ENCODE measurements at places on chromosomes 4 and X. TPM values are rescaled to one million over a fixed set of nuclear protein-coding genes. Genes with fewer than 3 reads are reported as not detected.

SERPINA7 gene
- not detected for total RNA-seq

TCEAL2 gene
- total RNA-seq = 42.9 TPM

DNA sequence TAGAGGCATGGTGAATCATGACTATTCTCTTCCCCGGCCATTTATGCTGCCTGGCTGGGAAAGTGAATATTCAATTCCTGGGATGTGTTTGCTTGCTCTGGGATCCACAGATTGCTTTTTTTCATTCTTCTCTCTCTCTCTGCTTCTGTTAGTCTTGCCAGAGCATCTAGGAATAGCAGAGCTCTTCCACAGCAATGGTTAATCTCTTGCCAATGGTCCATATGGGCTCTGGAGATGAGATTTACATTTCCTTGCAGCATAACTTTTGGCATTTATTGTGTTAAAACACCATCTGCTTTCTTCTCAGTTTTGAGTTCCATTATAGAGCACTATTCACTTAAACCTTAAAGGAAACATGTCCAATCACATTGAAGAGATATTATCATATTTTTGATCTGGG lies 59.2 kb upstream of the GUCY1A1 start:
- no peak for DNase-seq

GRCh38 chr4:71186257-71186565 lies 152.6 kb upstream of the SLC4A4 start:
- DNase-seq = no peak

- no peak for DNase-seq
These were observed 237.7 kb downstream of the ENOX2 start for GRCh38 chrX:130665263-130665662.

PRDM8 gene
- total RNA-seq = 13.1 TPM

GRCh38 chr4:56062526-56063145 lies 113.9 kb downstream of the CEP135 start:
- no peak for DNase-seq

GRCh38 chr4:27318740-27319139 lies 458.1 kb downstream of the STIM2 start:
- DNase-seq = no peak

DNA sequence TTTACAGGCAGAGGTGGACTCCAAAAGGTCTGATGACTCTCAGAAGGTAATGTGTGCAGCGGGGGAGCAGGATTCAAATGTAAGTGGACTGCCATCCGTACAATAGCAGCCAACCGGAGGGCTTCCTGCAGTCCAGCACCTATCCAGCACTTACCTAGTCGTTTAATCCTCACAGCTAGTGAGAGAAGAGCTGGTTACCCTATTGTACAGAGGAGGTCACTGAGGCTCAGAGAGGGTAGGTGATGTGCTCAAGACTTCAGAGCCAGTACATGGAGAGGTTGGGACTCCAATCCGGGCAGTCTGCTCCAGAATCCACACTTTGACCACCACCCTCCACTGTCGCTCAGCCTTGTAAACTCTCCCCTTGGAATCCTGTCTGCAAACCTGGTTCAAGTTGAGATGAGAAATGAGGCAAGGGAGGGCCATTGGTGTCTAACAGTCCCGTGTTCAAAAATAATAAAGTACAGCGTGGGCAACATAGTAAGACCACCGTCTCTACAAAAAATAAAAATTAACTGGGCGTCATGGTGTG lies 22.5 kb upstream of the JAKMIP1 start:
- no peak for DNase-seq

AREG gene
- total RNA-seq = not detected

- DNase-seq = no peak
These were observed 408.4 kb upstream of the EMCN start for GRCh38 chr4:100926039-100926717.

DNA sequence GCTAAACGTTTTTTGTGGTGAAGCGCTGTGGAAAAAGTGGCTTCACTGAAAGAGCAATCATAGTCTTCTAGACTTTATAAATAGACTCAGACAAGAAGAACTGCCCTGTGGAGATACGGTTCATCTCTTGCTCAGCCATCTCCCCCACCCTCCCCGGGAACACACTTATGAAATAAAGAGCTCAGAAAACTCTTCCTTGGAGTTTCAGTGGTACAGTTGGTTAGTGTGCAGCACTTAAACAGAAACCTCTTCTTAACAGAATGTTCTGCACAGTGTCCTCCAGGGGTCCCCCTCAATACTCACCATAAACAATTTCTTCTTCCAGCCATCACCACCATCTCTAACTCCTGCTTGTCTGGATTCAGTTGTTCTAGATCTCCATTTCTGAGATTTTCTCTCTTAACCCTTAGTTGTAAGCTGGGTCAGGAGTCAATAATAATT lies 313.0 kb downstream of the ARHGAP10 start:
- DNase-seq = no peak

- no peak for DNase-seq
These were observed 35.7 kb downstream of the CRMP1 start for GRCh38 chr4:5857199-5857598.

GRCh38 chr4:151198748-151199147 lies 78.2 kb upstream of the PRSS48 start:
- no peak for DNase-seq

DNA sequence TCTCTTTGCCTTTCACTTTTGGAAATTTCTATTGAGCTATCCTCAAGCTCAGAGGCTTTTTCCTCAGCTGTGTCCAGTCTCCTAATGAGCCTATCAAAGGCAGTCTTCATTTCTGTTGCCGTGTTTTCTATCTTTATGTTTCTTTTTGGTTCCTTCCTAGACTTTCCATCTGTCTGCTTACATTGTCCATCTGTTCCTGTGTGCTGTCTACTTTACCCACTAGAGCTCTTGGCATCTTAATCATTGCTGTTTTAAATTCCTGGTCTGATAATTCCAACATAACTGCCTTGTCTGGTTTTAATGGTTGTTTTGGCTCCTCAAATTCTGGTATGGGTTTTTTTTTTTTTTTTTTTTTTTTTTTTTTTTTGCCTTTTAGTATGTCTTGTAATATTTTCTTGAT lies 9.3 kb upstream of the PDE6B start:
- no peak for DNase-seq

DNA sequence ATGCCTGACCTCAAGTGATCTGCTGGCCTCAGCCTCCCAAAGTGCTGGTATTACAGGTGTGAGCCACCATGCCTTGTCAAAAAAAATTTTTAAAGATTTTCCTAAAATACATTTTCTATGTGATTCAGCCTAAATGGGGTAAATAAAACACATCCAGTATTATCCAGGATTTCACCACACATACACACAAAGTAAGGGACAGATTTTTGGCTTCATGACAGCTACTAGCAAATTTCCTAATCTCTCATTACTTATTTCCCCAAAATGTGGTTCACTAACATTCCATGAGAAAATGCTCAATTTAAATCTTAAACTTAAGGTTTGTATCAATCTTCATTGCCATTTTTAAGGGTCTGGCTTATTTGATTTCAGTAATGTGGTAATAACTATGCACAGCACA lies 348.5 kb upstream of the INTU start:
- DNase-seq = no peak

UCHL1 gene
- total RNA-seq = 23.7 TPM

ARR3 gene
- not detected for total RNA-seq

SLC9B1 gene
- 4.8 TPM for total RNA-seq

GRCh38 chr4:92172203-92172602 lies 131.6 kb upstream of the GRID2 start:
- no peak for DNase-seq

DNA sequence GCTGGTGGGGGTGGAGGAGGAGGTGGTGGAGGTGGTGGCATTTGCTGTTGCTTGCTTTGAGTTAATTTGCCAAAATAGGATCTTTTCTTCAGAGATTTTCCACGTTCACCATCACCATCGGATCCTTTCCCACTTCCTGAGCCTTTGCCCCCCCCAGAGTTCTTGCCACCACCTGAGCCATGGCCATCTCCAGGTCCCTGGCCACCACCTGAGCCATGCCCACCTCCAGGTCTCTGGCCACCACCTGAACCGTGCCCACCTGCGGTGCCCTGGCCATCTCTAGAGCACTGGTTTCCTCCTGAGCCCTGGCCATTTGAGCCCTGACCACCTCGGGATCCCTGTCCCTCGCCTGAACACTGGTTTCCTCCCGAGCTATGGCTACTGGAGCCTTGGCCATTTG lies 1.9 kb downstream of the IRS4 start:
- DNase-seq = no peak

GRCh38 chr4:165610679-165611437 lies 232.1 kb downstream of the CPE start:
- DNase-seq = no peak

USP17L19 gene
- total RNA-seq = not detected

- no peak for DNase-seq
These were observed 19.5 kb upstream of the ZNF41 start for GRCh38 chrX:47502316-47503125.

- DNase-seq = no peak
These were observed 14.7 kb downstream of the ATXN3L start for GRCh38 chrX:13305108-13305507.
